IPS DF 6.9 (cell line): ENCODE measurements at places on chromosomes 1 and 21.

DNA sequence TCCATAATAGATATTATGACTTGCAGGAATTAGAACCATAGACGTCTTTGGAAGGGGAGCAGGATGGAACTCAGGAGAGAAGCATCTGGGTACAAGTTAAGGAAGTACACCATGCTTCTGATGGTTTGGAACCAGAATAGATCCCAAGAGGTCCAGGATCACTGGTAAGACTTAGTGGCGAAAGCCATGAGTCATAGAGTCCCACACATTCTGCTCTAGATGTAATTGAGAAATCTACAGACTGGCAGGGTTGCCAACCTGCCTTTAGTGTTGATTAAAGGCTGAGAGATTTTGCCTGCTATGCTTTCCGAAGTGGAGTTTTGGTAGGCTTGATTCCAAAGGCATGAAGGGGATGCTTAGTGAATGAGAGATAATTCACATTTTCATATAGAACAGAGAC lies 57.1 kb upstream of the C1orf87 start:
- no peak for DNase-seq

DNA sequence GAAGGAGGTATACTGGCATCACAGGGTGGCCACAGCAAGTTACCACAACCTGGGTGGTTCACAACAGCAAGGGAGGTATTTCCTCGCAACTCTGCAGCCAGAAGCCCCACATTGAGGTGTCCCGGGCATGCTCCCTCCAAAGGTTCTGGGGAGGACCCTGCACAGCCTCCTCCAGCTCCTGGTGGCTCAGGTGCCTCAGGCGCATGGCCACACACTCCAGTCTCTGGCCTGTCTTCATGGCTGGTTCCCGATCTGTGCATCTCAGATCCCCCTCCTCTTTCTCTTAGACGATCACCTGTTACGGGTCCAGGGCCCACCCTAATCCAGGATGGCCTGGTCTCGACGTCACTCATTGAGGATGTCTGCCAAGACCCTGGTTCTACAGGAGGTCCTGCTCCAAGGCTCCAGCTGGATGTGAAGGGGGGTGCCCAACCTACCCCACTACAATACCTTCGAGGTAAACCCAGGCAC lies 6.7 kb upstream of the ARF1 start:
- DNase-seq, result no peak

GRCh38 chr1:53688381-53689102 lies 50.4 kb downstream of the GLIS1 start:
- no peak for DNase-seq

DNA sequence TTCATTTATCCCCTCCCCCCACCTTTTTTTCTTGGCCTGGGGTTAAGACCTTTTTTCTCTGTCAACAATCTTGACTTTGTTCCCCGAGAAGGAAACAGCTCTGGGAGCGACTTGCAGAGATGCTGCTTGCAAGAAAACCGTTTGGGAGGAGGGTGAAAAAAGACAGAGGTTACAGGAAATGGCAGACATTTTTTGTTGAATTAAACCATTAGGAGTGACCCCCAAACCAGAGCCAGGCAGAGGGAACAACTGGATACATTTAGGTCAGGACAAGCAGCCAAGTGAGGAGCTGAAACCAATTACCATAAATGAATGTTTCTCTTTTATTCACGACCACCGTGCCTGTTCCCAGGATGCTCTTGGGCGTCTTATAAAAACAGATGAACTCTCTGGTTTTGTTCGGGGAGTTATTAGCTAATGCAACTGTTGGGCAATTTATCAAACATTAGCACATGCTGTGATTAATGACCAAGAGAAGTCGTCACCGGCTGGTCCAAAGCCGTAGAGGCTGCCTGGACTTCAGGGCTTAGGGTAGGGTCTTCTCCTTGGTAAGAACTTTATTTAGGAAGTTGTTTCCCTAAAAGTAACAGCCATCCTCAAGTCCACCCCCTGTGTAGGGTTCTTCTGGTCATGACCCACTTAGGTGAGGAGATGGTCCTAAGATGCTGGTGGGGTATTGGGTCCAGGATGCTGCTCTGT lies 141.0 kb downstream of the FOXD2 start:
- no peak for DNase-seq

- DNase-seq, result no peak
These were observed 12.5 kb downstream of the LRRC3 start for GRCh38 chr21:44467859-44468195.

GRCh38 chr1:62306065-62306464 lies 13.2 kb downstream of the KANK4 start:
- DNase-seq, result no peak

DNA sequence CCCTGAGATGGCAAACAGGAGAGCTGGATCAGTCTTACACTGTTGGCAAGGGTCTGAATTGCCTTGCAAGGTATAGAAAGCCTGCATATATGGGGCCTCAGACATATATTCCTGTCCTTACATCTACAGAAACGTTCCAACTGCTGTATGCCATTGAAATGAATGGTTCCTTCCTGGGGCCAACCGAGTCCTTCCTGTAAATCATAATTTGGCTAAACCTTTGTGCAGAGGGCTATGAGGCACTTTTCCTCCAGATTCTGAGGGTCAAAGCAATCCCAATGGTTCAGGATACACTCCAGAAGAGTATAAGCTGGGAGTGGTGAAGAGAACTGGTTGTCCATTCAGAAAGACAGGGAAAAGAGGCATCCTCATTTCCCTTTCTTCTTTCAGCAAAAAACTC lies 190.5 kb downstream of the PTPRC start:
- DNase-seq, result no peak

DNA sequence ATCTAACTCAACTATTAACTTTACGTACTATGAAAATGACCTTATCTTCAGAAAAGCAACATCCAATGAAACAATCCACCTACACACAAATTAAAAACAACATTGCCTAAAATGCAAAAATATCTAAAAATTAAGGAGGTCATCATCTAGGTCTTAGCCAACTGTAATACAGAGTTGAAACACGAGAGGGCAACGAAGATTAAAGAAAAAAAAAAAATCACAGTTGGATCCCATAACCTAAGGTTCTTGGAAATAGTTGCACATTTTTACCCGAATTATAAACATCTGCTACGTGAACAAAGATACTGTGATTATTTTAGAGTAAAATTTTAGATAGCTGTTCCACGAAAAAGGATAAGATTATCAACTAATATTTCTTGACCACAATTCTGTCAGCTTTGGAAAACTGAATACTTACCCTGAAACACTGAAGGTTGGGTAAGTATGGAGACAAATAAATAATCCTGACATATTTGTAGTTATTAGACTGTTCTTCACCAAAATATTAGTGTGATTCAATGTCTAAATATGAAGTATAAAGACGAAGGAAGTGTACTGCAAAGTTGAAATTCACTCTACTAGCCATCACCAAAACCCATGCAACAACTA lies 88.0 kb upstream of the AK4 start:
- no peak for DNase-seq

GRCh38 chr1:3192361-3192760 lies 123.4 kb downstream of the PRDM16 start:
- DNase-seq, result no peak

DNA sequence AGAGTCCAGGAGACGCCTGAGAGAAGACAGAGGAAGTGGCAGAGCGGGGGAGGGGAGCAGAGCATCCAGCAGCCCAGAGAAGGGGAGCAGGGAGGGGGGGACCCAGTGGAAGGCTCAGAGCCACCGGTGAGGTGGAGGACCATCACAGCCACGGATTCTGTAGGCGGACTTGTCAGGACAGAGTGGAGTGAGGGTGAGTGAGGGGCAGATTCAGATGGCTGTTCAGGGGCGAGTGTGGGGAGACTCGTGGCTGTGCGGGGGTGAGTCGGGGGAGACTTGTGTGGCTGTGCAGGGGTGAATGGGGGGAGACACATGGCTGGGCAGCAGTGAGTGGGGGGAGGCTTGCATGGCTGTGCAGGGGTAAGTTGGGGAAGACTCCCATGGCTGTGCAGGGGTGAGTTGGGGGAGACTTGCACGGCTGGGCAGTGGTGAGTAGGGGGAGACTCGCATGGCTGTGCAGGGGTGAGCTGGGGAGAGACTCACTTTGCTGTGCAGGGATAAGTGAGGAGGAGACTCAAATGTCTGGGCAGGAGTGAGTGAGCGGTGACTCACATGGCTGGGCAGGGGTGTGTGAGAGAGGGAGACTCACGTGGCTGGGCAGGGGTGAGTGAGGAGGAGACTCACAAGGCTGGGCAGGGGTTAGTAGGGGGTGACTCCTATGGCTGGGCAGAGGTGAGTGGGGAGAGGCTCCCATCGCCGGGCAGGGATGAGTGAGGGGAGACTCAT lies 56.8 kb upstream of the ABCG1 start:
- no peak for DNase-seq

DNA sequence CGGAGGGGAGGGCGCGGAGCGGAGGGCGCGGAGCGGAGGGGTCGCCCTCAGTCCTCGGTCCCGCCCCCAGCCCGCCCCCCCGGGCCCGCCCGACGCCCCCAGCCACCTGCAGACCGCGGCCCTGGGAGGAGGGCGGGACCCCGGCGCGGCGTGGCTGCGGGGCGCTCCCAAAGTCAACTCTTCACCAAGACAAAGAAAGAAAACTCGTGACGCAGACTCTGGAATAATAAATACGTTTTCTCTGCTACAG lies 1.2 kb downstream of the HES4 start:
- DNase-seq, result no peak

GRCh38 chr1:15186846-15187151 lies 33.3 kb downstream of the TMEM51 start:
- no peak for DNase-seq

DNA sequence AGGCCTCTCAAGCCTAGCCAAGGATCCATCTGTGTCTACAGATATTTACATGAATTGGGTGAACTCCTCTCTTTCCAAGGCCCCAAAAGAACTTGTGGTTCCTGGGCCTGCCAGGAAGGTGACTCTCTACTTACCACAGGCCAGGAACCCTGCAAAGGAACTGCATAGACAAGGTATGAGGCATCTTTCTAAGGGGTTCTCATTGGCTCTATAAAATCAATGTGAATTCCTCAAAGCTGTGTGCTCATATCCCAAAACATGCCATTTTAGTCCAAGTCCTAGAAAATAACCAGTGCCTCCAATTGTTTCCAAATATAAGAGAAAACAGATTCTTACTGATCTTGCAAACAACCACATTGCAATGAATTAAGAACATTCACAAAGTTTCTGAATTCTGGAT lies 39.9 kb upstream of the RGL1 start:
- no peak for DNase-seq

- DNase-seq, result no peak
These were observed 157.9 kb upstream of the NBPF11 start for GRCh38 chr1:148309940-148310500.

DNA sequence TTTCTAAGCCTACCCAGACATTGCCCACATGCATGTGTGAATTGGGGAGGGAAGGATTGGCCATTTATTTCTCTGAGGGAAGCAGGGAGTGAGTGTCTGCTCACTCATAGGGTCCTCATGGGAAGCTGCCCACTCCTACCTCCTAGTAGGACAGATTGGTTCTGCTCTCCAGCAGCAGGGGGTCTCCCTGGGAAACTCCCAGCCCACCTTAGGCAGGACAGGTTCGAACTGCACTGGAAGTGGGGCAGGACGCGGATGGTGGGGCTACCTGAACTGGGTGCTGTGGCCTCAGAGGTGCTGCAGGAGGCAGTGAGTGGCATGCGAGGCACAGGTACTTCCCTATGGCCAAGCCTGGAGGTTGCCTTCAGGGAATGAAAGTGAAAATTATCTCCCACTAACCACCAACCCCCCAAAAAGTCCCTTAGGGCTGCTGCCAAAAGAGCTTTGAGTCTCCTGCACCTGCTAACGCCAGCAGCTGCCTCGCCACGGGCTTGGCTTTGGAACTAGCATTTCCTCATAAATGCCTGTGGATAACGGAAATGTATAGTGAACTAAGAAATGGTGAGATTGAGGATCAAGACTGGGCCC lies 157.0 kb upstream of the COA6 start:
- DNase-seq, result no peak

GRCh38 chr1:74455390-74455789 lies 57.0 kb downstream of the LRRC53 start:
- DNase-seq, result no peak

DNA sequence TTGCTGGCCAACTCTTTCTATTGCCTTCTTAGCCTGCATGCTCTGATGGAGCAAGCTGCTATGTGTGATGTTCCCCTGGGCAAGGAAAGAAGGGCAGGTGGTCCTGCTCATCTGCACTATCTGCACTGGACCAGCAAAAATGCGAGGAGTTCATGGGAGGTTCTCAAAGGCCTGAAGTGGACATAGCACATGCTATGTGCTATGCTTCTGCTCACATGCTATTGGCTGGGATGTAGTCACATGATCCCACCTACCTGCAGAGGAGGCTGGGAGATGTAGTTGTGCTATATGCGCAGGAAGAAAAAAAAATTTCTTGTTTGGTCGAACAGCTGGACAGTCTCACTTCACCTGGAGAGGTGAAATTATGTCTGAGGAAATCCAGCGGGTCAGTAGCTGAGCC lies 587.7 kb downstream of the MATN1 start:
- DNase-seq, result no peak

GRCh38 chr1:63073309-63074306 lies 248.8 kb upstream of the FOXD3 start:
- DNase-seq, result no peak

- DNase-seq, result no peak
These were observed 303.8 kb downstream of the NPHP4 start for GRCh38 chr1:5688081-5689077.

- no peak for DNase-seq
These were observed 18.3 kb upstream of the NPHP4 start for GRCh38 chr1:6010554-6010953.

DNA sequence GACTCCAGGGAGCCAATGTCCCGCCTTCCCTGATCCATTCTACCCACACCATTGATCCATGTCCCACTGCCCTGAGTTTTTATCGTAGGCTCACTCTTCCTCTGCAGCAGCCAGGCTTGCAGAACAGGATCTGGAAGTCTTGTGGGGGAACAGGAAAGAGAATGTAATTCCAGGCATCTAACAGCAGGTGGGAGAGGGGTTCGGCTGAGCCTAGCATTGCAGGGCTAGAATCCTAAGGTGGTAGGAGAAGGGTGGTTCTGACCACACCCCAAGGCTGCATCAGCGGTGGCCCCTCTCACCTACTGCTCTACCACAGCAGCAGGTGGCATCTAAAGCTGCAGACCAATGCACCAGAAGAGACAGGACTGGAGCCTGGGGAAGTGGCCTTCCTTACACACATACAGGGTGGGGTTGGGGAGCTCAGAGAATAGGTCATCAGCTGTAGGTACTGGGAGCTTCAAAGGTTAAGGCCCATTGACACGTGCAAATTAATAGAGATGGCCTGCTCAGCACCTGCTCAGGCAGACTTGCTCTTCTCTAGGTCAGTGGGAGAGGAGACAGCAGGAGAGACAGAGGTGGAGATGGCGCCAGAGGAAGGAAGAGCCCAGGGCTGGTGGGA lies 20.5 kb downstream of the KNCN start:
- no peak for DNase-seq

DNA sequence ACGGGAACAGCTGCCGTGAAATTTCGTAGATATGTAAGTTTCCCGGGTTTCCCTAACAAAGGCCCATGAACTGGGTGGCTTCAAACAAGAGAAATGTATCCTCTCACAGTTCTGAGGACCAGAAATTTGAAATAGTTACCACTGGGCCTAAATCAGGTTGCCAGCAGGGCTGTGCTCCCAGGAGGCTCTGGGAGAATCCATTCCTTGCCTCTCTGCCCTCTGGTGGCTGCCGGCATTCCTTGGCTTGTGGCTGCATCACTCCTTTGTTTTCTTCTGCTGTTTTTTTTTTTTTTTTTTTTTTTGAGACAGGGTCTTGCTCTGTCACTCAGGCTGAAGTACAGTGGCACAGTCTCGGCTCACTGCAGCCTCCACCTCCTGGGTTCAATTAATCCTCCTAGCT lies 23.7 kb downstream of the UMODL1 start:
- DNase-seq, result no peak
